ENCODE measurements at places on chromosomes 1 and 21.

GRCh38 chr1:3061981-3062615, 6.9 kb upstream of the PRDM16 start:
- DNase-seq = no peak

DNA sequence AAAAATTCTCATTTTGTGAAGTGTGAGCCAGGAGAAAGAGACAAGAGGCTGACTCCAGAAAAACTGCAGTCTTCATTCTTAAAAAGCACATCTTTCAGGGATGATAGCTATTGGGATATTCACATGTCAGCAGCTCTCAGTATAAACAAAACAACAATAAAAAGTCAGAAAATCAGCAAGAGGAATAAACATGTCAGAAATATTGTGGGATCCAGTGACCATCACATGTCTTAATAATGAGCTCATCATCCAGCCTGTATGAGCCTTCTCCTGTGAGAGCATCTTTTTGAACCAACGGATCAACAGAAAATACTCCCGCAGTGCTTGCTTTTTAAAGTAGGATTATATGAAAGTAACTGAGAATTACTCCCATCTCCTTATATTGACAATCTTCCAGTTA, 241.6 kb downstream of the SMYD3 start:
- DNase-seq = no peak

DNA sequence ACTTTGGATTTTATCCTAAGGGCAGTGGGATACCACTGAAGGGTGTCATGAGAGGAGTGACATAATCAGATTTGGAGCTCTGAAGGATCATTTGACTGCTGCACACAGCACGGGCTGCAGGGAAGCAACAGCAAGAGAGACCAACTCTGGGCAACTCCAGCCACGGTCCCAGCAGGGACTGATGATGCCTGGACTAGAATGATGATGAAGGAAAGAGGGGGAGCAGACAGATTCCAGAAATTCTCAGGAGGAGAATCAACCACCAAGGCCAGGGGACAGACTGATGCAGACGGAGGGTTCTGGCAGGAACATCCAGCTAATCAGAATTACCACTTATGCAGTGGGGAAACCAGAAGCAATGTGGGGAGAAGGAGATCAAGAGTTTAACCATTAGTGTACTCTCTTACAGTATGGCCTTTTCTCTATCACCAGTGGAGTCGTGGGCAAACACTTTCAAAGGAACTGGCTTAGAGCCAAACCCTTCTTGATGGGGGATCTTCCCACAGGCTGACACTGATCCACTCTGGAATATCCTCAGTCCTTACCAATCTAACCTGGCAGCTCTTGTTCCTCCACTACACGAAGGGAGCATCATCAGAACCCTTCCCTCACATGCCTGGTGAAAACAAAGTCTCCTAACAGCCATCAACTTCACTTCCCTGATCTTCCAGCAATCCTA, 3.3 kb downstream of the URB1 start:
- DNase-seq = no peak

- no peak for DNase-seq
These were observed 176.7 kb downstream of the CRB1 start for GRCh38 chr1:197444755-197445154.

GRCh38 chr1:240192851-240193250, 101.2 kb downstream of the FMN2 start:
- no peak for DNase-seq

DNA sequence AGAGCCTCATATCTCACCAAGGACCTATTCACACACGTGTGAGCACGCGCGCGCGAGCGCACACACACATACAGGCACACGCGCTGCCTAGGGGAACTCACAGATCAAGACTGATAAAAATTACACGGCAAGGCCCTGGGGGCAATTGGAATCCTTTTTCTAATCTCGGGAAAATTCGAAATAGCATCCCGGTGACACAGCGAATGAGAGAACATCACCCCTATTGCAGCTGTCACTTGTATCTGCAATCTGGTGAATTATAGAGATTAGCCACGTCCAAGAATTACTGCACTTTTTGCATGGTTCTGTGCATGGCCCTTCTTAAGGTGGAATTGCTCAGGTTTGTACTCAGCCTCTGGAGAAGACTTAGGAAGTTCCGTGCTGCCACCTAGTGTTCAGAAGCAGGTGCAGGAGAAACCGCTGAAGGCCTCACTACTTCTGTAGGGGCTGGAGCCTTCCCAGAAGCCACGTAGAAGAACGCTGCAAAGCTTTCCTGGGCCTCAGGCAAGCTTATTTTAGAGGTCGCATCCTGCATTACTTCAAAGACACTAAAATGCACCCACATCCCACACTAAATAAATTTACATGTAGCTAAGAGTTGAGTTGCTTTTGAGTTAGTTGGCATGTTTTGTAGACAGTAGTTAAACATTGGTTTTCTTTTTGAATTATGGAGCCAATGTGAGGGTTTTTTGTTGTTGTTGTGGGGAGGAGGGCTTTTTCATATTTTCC, 229.2 kb upstream of the CAMK1G start:
- DNase-seq = peak; percentile 69

DNA sequence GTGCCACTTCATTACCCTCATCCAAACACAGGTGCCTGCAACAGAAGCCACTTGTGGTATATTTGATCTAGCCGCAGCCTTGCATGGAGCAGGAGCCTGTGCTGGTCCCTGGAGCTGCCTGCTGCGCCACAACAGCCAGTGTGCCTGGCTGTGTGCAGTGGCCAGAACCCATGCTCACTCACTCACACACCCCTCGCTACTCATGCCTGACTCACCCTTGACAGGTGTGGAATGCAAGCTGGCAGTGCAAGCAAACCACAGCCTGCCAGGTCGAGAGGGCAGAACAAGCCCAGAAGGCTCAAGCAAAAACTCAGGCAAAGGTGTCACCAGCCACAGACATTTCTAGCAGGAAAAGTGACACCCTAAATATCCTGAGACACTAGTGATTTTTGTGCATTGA, 1510.9 kb downstream of the KCNT2 start:
- DNase-seq = no peak

DNA sequence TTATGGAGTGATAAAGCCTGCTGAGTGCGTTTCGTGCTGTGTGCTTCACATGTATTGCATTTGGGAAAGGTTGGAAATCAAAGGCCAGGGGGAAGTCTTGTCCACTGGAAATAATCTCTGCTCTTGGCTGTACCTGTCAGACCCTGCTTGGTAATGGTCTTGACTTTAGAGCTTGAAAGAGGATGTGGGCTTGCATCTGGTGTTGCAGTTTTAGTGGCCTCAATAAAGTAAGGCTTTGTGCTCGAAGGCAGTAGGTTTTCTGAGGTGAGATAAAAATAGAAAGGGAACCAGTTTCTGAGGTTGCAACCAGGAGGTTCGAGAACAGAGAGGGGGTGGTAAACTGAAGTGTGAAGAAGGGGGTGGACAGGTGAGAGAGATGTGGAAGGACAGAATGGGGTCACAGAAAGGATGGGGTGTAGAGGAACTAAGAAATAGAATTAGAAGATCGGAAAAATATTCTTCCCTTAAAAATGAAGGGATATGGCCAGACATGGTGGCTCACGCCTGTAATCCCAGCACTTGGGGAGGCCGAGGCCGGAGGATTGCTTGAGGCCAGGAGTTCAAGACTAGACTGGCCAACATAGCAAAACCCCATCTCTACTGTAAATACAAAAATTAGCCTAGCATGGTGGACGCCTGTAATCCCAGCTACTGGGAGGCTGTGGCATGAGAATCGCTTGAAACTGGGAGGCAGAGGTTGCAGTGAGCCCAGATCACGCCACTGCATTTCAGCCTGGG, 1.5 kb downstream of the S100PBP start:
- peak; percentile 79 for DNase-seq

DNA sequence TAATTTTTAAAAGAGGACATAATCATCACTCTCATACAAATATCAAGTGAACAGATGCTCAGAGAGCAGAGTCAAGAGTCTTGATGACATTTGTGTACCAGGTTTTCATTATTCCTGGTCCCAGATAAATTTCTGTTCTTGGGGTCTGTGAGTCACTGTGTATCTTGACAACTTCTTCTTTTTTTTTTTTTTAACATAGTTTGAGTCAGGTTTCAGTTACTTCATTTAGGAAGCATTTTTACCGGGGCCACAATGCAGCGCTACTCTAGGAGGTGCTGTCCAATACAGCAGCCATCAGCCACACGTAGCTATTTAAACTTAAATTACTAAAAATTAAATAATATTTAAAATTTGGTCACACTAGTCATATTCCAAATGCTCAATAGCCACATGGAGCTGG, 188.1 kb upstream of the SAMSN1 start:
- no peak for DNase-seq

- DNase-seq = no peak
These were observed 16.0 kb downstream of the PSRC1 start for GRCh38 chr1:109266965-109267364.

DNA sequence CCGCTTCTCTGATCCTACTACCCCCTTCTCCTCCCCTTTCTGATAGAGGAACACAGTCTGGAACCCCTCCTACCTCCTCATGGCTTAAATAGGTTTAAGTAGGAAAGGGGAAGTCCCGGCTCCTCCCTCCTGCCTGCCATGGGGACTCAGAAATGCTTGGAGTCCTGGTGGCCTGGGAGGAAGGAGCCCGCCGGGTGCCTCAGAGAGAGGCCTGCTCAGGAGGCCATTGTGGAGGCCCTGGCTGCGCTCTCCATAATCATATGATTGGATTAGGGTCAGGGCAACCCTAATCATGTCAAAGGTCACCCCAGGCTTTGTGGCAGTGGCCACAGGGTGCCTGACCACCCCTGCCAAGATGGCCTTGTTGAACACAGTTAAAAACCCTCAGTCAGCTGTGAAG, 29.0 kb downstream of the WNT3A start:
- no peak for DNase-seq

DNA sequence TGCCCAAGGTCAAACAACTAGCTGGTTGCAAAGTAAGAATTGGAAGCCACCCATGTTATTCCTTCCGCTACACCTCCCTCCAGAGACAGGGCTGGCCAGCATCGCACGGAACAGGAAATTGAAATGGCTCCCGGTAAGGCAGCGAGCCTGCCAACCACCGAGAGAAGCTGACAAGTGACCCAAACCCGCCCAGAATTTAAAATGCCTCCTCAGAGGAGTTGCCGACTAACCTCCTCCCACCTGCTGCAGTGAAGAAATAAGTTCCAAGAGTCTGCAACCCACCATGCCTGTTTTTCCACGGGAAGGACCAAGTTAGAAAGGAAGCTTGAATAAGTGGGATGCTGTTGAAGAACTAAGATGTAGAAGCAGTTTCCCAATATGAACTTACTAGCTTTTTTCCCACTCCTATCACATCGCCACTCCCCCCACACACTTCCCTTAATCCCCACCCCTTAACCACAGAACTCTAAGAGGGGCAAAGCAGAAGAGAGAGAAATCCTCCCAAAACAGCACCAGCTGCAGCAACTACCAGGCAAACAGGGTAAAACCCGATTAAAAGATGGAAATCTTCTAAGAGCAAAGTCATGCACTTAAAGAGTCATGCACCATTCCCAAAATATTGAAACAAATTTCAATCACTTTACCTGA, 78.6 kb downstream of the TIAM1 start:
- DNase-seq = no peak

- DNase-seq = peak; percentile 60
These were observed 12.4 kb upstream of the GPR61 start for GRCh38 chr1:109527098-109527811.

- DNase-seq = no peak
These were observed 11.0 kb upstream of the WNT4 start for GRCh38 chr1:22153660-22154437.

GRCh38 chr1:17869815-17870214, 114.7 kb downstream of the ACTL8 start:
- no peak for DNase-seq

GRCh38 chr1:93908394-93909145, 660 bp downstream of the GCLM start:
- peak; percentile 45 for DNase-seq

DNA sequence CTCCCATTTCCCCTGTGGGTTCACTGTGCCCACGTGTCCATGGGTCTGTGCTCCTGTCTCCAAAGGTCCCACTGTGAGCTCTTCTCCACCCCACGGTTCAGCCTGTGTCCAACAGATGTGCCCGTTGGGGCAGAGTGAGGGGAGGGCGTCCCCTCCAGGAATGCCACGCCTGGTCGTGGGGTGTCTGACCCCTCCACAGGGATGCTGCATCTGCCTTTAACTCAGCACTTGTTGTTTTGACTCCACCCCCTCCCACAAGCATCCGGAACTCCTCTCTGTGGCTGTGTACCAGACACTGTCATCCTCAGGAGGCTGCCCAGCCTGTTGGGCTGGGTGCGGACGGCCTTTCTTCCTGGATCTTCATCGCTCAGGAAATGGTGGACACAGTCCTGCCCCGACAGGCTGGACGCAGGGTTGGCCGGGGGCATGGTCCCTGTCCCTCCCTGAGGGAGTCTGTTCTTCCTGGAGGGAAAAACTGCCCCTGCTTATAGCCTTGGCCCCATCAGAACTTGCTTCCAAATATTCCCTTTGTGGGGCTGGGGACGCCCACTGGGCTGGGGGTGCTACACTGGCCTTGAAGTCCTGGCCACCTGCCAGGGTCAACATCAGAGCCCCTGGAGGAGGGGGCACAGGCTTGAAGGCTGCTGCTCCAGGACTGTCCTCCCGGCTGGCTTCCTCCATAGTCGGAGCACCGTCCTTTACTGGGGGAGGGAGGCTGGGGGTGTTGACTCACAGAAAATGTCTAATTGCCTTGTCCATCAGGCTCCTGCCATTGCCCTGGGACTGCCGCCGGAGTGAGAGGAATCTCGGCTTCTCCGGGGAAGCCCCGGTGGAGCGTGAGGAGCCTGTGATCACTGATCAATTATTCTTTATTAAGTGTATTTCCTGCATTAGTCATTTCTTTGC, 182.0 kb upstream of the C1orf174 start:
- no peak for DNase-seq

DNA sequence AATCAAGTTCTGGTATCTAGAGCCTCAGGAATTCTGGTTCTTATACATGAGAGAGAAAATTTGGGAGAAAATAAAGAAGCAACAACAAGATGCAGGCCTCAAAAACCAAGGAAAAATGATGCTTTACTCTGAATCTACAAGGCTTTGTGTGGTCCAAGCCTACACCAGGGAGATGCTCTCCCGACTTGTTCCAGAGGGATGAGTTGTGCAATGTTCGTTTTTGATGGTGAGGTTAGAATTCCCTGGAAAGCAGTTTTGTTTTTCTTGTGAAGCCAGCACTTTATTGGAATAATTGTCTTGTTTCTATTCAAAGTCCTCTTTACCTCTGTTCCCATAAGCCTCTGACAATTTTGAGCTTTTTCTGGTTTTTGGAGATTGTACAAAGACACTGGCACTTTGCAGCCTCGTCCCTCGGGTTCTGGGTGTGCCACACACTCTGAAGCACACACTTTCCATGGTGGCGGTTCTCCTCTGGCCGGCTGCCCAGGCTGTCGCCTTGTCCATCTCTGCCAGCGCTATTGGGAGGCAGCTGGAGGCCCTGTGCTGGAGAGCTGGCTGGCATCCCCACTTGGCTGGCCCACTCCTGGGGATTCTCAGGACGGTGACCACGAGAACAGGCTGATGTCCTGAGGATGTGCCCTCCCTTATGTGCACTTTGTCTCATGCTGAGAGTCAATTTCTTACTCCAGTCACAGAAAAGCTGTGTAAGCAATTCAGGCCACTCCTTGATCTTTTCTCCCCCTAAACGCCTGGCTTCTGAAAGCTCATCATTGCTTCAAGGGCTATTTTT, 70.2 kb downstream of the EDEM3 start:
- no peak for DNase-seq

GRCh38 chr1:116172666-116173065, 61.5 kb downstream of the MAB21L3 start:
- no peak for DNase-seq

GRCh38 chr1:10637400-10637799, 159.0 kb downstream of the CASZ1 start:
- no peak for DNase-seq

GRCh38 chr1:7477593-7477992, 293.5 kb upstream of the VAMP3 start:
- DNase-seq = no peak
